ENCODE measurements at places on chromosomes 11 and 22.

GRCh38 chr11:16966930-16967671, 47.1 kb downstream of the PLEKHA7 start:
- DNase-seq = no peak

GRCh38 chr11:1776944-1777715, 13.4 kb upstream of the CTSD start:
- no peak for DNase-seq

- DNase-seq = no peak
Measured at GRCh38 chr11:65639623-65640482, 2.0 kb downstream of the SIPA1 start.

- DNase-seq = no peak
Measured at GRCh38 chr11:31802990-31803812, 7.9 kb downstream of the PAX6 start.

DNA sequence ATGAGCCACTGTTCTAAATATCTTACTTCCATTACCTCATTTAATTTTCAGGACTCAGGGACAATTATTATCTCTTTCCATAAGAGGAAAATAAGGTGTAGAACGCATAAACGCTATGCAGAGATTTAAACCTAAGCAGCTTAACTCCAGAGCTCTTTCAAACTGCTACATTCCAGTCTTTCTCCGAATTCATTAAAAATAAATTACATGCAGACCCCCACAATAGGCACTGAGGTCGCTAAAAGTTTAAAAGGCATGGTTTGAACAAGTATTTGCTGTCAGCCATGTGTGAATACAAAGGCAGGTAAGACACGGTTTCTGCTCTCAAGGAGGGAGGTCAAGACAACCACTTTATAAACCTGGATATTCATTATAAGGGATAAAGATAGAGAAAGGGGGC, 983 bp downstream of the NARS2 start:
- DNase-seq = no peak

DNA sequence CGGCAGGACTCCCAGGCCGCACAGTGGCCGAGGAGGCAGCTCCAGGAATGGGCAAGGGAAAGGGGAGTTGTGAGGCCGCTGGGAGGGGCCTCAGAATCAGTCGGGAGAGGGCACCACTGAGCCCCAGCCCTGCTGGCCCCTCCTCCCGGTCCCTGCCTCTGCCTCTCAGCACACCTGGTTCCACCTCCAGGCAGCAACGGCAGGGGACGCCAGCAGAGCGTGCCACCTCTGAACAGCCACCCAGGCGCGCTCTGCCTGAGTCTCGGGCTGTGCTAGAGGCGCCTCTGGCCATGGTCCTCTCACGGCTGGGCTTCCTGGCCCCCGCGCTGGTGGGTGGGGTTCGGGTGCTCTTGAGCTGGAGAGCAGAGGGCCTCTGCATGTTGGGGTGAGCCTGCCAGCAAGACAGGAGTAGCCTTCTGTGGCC, 33.0 kb downstream of the MOB2 start:
- DNase-seq = no peak

GRCh38 chr11:122189229-122189628, 73.2 kb upstream of the BLID start:
- DNase-seq = no peak

DNA sequence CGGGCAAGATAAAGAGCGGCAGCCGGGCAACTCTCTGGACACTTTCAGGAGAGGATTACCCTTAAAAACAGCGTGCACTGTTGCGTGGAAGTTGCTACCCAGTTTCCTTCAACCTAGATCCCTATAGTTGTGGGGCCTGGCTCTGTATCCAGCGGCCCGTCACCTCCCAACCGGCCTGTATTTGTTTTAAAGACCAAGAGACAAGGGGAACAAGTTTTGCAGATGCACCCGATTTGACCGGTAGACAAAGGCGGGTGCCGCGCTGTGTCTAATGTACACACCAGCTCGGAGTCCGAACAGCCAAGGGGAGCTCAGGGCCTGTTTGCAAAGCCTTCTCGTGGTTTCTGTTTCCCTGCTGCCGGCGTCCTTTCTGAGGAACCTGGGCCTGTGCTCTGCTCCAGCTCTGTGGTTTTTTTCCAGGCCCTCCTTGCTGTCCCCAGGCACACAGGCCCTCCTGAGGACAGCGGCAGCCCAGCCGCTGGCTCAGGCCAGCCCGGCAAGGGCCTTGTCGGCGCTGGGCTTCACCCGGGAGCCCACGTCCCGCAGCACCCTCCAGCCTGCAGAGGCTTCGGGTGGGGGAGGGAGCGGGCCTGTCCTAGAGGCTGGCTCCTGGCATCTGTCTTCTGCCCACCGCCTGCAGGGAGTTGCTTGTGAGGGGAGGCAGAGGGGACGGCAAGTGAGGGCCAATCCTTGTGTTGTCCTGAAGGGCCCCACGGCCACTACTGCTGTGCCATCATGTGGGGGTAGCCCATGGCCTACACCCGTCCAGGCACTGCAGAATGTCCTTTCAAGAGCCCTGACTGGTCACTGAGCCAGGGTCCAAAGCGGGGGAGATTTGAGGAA, 1.4 kb downstream of the TBX1 start:
- DNase-seq = no peak

DNA sequence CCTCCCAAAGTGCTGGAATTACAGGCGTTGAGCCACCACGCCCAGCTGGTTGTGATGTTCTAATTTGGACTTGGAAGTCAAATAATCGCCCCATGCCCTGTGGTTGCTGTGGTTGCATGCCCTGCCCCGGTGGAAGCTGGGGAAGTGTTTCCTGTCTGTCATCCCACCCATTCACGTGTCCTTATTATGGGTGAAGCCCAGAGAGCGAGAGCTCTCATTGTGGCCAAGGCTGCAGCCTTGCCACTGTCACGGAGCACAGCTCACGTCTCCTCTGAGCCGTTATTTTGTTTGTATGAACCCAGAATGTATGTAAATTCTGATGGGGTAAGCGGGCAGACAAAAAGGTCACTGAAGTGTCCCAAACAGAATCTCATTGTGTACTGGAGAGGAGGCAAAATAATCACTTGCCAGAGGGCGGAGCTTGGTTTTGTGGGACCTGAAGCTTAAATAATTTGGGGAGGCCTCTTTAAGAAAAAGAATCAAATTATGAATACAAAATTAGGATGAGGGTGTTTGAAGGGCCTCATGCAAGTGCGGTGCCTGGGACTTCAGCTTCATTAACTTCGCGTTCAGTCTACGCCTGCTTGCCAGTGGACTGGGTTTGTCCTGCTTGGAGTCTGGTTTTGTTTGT, 25.8 kb upstream of the TREH start:
- no peak for DNase-seq

GRCh38 chr11:2509481-2510001, 64.7 kb downstream of the KCNQ1 start:
- DNase-seq = no peak

DNA sequence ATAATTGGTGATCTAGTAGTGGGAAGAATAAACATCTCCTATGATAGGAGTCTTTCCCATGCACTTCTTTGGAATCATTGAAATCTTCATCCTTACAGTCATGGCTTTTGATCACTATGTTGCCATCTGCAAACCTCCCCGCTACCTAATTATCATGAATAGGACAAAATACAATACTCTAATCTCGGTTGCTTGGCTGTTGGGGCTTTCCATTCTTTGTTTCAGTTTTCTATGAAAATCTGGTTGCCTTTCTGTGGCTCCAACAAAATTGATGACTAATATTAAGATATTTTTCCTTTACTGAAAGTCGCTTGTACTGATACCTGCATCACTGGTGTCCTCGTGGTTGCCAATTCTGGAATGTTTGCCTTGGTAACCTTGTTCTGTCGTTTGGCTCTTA, 11.9 kb downstream of the OR4C6 start:
- DNase-seq = no peak

DNA sequence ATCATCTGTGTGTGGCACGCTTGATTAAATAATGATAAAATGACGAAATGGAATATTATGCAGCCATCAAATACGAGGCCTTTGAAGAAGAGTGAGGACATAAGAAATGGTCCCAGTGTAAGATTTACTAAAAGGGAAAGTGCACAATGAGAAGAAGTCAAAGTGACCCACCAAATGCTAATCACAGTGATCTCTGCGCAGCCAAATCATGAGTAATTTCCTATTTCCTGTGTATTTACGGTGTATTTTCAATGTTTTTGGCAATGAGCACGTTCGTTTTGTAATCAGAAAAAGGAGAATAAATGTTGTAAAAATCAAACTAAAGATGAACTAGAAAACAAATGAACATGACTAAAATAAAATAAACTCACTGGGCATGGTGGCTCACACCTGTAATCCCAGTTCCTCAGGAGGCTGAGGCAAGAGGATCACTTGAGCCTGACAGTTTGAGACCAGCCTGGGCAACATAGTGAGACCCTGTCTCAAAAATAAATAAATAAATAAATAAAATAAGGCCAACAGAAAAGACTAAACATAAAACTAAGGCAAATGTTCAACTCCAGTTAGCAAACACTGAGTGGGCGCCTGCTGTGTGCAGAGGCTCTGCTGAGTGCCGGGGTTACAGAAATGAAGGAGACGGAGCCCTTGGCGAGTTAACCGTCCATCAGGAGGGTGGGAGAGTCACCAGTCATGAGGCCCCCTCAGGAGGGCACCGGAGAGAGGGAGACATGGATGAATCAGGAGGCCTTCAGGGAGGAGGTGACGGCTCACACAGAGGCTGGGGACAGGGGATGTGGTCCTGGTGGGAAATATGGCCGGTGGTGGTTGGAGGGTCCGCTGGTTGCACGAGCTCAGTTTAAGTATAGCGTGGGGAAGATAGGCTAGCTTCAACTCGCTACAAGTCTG, 26.0 kb upstream of the CBX7 start:
- no peak for DNase-seq

GRCh38 chr11:1735271-1735670, 15.1 kb downstream of the IFITM10 start:
- DNase-seq = no peak

DNA sequence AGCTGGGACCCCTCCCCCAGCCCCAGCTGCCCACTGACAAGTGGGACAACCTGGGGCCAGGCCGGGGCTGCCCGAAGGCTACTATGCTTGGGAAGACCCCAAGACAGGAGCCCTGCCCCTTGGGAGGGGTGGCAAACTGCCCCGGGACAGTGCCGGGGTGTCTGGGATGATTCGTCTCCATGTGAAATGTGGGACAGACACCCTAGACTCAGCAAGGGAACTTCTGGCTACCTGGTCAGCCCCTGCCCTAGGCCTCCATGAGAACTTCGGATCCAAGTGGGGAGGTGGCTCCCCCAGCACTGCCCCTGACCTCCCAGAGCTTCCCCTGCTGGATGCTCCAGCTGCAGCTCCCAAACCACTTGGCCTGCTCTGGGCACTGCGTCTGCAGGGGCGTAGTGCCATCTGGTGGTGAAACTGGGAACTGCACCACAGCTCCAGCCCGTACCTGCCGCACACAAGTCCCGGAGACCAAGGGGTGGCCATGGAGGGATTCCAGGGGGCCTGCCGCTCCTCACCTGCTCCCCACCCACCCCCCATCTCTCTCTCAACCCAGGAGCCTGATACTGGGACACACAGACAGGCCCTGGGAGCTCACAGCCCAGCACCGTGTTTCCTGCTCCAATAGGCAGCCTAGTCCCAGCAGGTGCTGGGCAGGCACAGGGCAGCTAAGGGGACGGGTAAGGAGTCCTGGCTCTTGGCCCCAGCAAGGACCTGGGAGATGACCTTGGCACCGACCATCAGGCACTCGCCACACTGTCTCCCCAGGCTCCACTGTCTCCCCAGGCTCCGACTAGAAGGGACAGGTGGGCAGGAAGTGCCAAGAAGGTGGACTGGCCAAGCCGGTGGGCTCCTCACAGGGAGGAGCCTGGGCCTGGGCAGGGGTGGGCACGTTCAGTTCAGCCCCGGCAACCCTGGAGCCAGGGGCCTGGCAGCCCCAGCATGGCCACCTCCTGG, 194.1 kb downstream of the IGLL1 start:
- DNase-seq = no peak

- no peak for DNase-seq
Measured at GRCh38 chr11:10716543-10717259, 23.1 kb upstream of the IRAG1 start.

DNA sequence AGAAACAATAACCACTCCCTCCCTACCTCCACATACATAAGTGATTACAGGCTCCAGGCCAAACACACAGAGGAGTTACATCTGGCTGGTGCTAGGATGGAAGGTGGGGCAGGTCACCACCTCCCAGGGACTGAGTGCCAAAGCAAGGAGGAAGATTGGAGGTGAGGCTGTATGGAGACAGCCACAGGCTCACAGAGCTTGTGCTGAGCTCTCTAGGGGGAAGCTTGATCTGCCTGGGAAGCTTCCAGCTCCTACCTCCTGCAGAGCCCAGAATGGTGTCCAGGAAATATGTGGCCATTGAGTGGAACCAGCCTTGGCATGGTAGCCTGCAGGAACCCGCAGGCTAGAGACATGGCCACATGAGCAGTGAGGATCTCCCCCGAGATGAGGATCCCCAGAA, 3.6 kb upstream of the MED15 start:
- no peak for DNase-seq

- DNase-seq = no peak
Measured at GRCh38 chr11:133385781-133386180, 146.5 kb downstream of the OPCML start.

DNA sequence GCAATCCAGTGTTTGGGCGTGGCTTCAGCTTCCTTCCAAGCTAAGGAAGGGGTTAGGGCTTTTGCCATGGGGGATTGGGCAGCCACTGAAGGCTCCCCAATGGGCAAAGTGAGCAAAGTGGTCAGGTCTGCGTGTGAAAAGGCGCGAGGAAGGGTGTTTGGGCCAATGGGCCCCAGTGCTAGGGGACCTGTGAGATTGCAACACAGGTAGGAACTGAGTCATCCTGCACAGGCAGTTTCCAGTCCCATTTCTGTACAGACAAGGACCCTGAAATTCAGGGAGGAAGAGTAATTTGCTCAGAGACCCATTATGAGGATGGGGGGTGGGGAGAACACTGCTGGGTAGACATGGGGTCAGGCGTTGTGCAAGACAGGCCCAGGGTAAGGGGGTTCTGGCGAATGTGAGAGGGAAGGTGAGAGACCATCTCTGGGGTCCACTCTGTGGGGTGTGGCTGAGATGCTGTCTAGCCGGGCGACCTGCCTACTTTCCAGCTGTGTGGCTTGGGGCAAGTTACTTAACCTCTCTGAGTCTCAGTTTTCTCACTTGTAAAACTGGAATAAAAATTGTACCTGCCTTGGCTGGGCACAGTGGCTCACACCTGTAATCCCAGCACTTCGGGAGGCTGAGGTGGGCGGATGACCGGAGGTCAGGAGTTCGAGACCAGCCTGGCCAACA, 7.3 kb downstream of the CCDC88B start:
- no peak for DNase-seq

GRCh38 chr11:126214441-126214840, 2.9 kb downstream of the FAM118B start:
- no peak for DNase-seq

DNA sequence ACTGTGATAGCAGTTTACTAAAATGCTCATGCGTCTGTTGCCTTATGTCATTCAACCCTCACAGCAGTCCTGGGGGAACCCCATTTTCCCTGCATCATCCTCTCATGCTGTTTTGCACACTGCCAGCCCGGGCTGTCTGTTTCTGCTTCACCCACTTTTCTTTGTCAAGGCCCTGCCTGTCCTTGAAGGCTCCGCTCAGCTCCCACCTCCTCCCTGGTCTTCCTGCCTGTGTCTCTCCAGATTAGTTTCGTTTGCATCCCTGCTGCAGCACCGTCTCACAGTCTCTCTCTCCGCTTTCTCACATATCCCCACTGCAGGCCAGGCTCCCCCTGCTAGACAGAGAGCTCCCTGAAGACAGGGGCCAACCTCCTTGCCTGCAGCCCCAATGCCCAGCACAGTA, 29.9 kb downstream of the SERPINH1 start:
- DNase-seq = no peak

GRCh38 chr11:77879218-77879617, 58.3 kb downstream of the AAMDC start:
- no peak for DNase-seq
